ENCODE measurements at places on chromosomes 4 and X.
A peak's percentile ranks its signal among the peaks of the same experiment; 100 is the strongest.

- no peak for ATAC-seq
Observed at GRCh38 chr4:3368334-3368733, 73.4 kb upstream of the HGFAC start.

DNA sequence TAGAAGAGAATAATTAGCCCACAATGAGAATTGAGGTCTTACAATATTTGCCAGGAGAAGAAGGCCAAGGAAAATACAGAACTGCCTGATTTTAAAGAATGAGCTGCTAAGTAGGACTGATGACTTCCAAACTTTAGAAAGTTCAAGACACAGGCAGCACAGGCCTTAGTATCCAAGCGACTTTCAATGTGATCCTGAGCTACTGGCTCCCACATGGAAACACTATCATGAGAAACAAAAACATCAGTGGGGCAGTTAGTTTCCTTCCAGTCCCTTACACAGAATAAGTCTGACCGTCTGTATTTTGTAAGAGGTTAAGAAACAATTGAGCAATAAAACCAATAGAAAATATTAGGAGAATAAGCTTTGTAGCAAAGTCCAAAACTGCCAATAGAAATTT is 251.4 kb downstream of the COL25A1 start:
- no peak for ATAC-seq

DNA sequence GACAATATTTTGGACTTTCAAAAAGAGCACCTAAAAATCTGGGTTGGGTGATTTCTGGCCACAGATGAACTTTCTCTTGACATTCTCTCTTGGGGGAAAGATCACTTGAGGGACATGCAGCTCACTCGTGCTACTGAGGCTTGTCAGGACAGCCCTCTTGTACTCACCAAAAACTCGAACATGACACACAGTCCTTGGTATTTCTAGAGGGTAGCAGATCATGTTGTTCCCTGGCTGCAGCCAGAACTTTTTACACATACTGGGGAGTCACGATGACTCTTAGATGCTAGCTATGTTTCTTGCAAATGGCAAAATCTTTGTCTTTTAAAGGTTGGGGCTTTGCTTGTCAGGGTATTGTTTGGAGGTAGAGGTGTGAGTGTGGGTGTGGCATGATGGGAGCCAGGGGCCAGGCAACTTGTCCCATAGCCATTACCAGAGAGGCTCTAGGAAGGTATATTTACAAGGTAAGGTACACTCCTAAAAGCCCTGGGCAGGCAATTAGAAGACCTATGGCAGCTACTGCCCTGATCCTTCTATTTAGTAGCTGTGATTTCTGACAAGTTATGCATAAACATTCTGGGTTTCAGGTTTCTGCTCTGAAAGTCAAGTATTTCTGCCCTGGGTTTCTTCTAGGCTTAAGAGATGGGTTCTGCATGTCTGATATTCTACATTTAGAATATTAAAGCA is 241.7 kb upstream of the TLL1 start:
- no peak for ATAC-seq

DNA sequence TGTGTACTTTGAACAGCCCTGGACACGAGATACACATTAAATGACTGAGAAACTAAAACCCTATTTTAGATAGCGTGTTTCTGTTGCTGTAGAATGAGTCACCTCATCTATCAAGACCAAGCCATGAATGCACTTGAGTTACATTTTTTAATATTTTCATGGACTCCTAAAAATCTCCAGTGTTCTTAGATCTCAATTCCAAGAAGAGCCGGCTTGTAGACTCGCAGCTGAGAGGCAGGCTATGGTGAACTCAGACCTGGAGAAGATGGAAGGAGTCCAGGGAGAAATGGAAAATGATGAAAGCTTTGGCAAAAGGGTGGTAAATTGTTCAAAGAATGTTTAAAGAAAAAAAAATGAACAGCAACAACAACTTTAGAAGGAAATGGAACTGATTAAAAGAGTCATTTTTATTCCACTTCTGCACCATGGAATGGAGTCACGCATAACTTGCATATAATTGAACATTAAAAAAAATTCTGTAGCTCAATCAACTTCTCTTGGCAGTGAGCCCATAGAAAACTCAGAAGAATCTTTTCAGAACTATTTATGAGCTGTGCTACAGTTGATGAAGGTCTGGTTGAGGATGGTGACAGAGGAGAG is 129.8 kb downstream of the MXRA5 start:
- no peak for ATAC-seq

GRCh38 chr4:152369902-152370295 is 166.0 kb downstream of the FBXW7 start:
- no peak for ATAC-seq

DNA sequence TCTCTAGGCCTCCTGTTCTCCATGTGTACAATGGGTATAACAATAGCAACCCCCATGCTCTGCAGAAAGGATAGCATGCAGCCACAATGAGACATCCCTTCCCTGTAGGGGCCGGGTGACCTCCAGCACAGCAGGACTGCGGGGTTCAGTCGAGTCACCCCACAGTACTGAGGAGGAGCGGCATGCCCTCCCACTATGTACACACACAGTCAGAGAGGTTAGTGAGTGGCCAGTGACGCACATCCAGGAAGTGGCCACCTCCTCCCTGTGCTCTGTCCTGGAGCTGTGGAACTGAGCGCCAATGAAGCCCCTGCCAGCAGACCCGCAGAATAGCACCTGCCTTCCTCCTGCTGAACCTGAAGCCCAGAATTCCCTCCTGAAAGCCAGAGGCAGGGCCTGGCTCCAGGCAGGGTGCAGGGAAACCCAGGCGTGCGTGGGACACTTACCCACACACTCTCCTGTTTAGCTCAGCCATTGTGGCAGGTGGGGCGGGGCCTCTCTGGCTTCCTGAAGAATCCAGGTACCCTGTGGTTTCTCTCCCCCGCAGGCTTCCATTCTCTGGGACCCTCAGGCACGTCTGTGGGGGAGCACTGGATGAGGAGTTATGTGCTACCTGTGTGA is 50.0 kb downstream of the WFS1 start:
- ATAC-seq, result peak; percentile 39

GRCh38 chr4:1583051-1583785 is 100.9 kb downstream of the FAM53A start:
- no peak for ATAC-seq

- ATAC-seq, result no peak
Observed at GRCh38 chr4:109816082-109816442, 500 bp downstream of the GAR1 start.

- ATAC-seq, result no peak
Observed at GRCh38 chrX:15598026-15598425, 2.7 kb downstream of the ACE2 start.

DNA sequence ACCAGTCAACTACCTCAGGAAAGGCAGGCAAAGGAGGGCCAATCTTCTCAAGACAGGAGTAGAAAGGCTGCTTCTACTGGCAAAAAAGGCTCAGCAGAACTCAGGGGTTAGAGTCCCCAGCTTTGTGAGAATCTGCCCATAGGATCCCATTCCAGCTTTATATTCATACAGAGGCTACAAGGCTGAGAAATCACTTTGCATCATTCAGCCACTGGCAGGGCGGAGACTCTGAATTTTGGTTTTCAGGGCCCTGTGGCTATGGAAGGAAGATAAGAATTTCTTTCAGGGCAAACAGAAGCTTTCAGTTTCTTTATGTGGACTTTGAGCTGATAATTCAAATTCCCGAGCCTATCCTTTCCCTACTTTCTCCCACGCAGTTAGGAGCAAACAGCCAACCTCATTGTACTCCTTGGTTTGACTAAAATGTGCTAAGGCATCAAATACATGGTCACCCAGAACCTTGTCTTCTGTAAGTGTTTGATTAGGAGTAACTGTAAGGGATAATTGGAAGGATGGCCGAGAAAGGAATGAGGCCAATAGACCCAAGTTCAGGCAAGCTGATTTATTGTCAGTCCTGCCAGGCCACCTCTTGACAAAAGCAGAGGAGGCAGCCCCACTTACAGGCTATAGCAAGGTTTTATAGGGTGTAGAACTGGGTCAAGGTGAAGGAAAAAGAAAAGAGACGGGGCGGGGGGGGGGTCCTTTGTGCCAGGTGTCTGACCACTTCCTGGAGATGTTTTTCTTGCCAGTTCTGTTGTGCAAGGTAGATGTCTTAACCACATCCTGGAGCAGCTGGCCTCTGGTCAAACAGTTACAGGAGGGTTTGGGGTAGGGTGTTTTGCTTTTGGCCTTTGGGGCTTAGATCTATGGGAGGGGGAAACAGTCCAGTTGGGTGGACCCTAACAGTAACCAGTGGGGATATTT is 165.3 kb upstream of the PPP1R2C start:
- ATAC-seq, result peak; percentile 53

- no peak for ATAC-seq
Observed at GRCh38 chrX:72025236-72025770, 106.4 kb downstream of the RTL5 start.

GRCh38 chr4:183429489-183429888 is 14.9 kb upstream of the CDKN2AIP start:
- ATAC-seq, result no peak

DNA sequence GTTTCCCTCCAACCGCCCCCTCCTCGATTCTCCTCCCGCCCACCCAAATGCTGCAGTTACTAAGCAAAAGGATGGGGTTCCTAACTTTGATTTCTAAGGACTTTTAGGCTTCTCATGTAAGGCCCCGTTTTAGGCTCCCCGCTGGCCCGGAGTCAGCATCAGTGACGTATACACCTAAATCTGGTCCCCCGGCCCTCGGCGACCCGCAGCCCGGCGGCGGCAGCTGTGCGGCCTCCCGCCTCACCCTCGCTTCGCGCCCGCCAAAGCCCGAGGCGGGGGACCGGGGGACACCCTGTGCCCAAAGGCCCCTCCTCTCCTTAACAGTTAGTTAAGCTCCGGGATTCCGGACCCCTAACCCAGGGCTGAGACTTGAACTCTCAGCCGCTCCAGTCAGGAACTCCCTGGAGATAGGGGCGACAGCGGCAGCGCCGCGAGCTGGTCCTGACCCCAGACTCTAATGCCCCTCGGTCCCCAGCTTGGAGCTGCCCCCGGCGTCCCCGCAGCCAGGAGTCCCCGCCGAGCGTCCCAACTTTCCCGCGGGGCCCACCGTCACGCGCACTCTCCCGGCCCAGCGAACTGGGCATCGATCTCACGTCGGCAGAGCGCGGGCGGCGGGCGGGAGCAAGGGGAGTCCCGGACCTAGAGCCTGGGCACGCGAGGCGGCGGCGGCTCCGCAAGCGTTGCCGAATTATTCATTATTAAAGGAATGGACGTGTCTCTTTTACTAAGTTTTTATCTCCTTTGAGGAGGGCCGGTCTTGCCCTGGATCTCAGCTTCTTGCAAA is 1.5 kb upstream of the NR3C2 start:
- no peak for ATAC-seq

GRCh38 chr4:3044870-3045819 is 29.2 kb downstream of the HTT-AS start:
- peak; percentile 60 for ATAC-seq

DNA sequence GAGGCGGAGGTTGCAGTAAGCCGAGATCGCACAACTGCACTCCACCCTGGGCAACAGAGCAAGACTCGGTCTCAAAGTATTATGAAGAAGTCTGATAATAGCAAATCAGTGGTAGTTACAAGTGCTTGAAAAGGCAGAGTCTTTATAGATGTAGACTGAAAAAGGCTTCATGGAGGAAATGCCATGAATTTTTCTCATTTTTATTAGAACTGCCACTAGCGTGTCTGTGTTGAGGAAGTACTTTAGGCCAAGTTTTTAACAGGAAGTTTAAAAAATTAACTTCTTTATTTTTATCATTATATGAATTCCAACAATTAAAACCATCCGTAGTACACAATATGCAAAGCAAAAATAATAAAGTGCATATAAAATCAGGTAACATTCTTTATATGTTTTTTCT is 32.8 kb upstream of the IL13RA1 start:
- no peak for ATAC-seq

DNA sequence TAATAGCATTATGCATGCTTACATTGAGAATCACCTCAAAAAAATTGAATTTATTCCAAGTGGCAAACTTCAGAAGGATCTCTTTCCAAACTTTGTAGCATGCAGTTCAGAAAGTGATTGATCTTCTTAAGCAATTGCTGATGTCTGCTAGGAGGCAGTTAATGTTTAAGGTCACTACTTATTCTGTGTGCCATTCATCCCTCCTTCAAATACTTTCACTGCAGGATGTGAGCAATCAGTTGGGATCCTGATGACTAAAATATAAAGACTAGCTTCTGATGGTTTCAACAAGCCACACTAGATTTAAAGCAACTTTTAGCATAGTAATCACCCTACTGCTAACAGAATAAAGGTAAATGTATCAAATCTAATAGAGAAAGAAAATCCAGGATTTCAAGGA is 414.1 kb downstream of the ADGRL3 start:
- no peak for ATAC-seq

- ATAC-seq, result no peak
Observed at GRCh38 chrX:55710701-55711100, 6.8 kb upstream of the RRAGB start.

GRCh38 chr4:57499786-57500185 is 389.6 kb upstream of the IGFBP7 start:
- no peak for ATAC-seq

GRCh38 chr4:13203101-13203500 is 281.0 kb downstream of the RAB28 start:
- ATAC-seq, result no peak

GRCh38 chr4:75710246-75710645 is 14.1 kb upstream of the USO1 start:
- no peak for ATAC-seq

GRCh38 chr4:23855912-23856605 is 33.8 kb downstream of the PPARGC1A start:
- ATAC-seq, result no peak

DNA sequence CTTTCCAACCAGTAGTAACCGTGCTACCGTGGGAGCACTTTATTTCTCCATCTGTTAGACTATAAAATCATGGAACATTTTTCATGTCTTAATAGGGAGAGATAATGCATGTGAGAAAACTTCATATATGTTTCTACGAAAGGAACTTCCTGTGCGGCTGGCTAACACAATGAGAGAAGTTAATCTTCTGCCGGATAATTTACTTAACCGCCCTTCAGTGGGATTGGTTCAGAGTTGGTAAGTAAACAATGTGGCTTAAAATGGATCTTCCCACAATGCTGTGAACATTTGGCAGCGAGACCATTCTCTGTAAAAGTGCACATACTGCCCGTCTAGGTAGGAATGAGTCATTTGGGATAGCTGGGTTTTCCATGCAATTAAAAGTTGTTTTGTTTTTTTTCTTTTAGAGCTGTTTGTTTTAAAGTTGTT is 29.6 kb downstream of the PDK3 start:
- no peak for ATAC-seq

DNA sequence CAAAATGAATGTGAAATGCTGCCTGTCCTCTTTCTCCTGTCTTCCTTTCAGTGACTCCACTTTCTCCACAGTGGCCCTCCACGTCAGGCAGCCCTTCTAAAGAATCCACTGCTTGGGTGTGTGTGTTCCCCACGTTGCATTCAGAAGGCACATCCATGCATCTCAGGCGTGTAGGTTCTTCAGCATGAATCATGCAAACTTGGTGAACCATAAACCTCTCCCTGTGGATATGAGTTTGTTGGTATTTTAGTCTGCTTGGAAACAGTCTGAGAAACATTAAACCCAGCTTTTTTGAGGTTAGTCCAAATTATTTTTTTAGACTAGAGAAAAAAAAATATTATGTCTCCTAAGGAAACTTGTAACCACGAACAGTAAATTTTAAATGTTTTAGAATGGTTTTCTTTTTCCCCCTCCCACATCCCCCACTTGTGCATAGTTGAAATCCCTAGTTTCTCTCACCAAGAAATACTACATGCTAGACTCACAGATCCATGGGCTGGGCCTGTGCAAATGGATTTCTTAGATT is 251.6 kb downstream of the CBR4 start:
- ATAC-seq, result no peak

GRCh38 chrX:91080822-91081221 is 353.8 kb upstream of the PABPC5 start:
- no peak for ATAC-seq

Measured in activated T-helper 17 cell treated with anti-CD3 and anti-CD28 coated beads, Interleukin-2, amount 50 U/mL, for 72 hours (primary cell).